ENCODE measurements at places on chromosomes 6 and 20.

DNA sequence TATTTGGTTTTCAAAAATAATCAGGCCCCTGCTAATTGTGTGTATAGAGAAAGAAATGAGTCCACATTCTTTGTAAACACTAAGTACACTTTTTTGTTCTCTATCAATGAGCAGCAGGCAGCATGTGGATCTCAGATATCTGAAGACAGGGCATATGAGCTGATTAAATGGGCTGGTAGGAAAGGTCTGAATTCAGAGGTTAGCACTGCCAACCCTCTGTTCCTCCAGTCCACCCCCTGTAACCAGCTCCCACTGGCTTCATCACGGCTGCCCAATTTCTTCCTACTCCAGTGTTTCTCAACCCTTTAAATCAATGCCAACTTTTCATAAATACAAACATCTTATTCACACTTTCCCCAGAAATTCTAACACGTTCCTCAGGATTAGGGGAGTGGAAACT is 128.5 kb downstream of the TPBG start:
- no peak for DNase-seq

- no peak for DNase-seq
Measured at GRCh38 chr6:112017169-112017568, 36.7 kb upstream of the CCN6 start.

- DNase-seq: no peak
Measured at GRCh38 chr6:766625-767024, 73.7 kb upstream of the EXOC2 start.

DNA sequence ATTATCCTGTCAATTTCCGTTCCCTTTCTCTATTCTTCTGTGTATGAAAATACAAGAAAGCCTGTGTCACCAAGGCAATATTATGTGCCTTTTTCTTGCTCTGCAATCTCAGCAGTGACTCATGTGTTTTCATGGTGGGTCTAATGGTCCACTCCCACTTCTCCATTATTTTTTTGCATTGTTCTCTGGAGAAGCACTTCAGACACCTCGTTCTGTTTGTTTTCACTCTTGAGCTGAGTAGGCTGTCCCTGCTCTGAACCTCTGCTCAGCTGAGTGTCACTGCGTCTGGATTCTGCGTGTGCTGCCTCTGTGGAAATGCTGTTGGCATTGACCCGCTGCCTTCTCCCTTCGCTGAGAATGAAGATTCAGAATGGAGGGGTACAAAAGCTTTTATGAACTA is 230.6 kb downstream of the TMEM242 start:
- DNase-seq: no peak

- DNase-seq: no peak
Measured at GRCh38 chr20:20204256-20204655, 151.9 kb downstream of the CFAP61 start.

DNA sequence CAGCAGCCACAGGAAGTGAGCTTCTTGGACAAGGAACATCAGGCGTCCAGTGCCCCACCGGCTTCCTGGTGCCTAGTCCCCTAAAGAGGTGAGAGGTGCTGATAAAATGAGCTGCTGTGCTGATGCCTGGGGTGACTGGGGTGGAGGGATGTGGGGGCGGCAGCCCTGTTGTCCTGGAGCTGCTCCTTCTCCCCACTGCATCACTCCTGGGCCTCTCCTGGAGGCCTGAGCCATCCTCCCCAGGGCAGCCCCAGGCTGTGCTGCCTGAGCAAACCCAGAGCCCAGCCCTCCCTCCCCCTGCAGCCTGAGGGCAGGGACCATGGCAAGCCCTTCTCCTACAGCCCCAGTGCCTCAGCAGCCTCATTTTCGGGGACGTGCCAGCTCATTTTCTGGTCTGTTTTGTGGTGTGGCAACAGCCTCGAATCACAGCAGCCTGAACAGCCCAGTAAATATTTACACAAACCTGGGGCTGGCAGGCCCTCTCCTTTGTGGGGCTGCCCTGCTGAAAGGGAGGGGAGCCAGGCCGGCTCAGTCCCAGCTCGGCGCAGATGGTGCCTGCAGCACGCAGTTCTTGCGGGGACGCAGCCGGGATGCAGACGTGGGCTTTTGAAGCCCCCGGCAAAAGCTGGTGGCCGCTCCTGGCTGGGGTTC is 259.9 kb downstream of the DLL1 start:
- DNase-seq: no peak

DNA sequence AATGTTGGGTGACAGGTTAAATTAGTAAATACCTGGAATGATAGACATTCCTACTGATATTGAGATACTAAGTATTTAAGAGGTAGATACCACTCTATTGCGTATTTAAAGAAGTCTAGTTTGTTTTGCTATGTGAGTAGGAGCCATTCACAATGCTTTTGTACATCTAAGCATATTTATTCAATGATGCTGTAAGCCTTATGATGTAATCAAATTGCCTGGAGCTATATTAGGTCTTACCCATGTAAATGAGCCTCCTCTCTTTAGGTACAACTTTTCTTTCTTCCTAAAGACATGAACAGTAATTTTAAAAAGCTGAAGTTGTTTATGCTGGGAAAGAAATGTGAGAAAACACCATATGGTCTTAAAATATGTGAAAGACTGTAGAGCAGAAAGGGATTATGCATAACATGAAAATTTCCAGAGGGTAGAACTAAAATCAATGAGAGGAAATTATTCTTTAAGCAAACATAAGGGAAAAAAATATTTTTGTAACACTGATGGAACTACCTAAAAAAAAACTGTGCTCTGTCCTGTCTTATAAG is 526.7 kb downstream of the EPHA7 start:
- no peak for DNase-seq

- DNase-seq: no peak
Measured at GRCh38 chr6:33662318-33662717, 41.2 kb downstream of the ITPR3 start.

- no peak for DNase-seq
Measured at GRCh38 chr6:137738931-137739504, 128.0 kb upstream of the TNFAIP3 start.

GRCh38 chr6:108169464-108170331 is 3.9 kb downstream of the NR2E1 start:
- DNase-seq: peak; percentile 27

DNA sequence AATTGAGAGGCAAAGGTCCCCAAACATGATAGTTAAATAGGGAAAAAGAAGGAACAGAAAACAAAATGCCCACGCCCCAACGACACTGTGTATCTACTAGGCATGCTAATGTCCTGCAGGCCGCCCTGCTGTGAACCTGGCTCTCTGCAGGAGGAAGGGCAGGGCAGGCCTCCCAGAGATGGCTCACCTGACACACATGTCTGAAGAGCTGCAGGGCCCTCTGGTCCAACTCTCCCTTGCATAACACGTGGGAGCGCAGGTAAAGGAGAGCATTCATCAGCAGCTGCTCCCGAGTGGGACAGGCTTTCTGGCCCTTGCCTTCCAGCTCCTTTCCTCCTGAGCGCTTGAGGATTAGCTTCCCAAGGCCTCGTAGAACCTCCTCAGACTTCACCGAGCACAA is 53.7 kb upstream of the LYRM2 start:
- DNase-seq: no peak

DNA sequence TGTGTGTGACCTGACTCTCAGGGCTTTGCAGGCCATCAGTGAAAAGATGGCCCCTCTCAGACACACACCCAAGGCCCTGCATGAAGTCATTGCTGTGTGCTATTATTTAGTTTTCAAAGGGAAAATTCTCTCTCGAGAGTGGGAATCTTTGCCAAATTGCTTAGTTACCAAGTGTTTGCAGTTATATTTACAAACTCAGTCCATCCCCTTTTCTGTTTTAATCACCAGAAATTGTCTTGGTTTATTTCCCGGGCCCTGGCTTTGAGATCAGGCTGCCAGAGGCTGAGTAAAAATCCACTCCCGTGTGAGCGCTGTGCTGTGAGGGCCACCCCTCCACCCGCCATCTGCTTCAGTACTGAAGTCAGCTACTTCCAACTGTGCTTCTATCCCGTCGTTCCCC is 163.1 kb downstream of the SOD2 start:
- no peak for DNase-seq

GRCh38 chr6:107820338-107821261 is 3.5 kb downstream of the SCML4 start:
- no peak for DNase-seq

DNA sequence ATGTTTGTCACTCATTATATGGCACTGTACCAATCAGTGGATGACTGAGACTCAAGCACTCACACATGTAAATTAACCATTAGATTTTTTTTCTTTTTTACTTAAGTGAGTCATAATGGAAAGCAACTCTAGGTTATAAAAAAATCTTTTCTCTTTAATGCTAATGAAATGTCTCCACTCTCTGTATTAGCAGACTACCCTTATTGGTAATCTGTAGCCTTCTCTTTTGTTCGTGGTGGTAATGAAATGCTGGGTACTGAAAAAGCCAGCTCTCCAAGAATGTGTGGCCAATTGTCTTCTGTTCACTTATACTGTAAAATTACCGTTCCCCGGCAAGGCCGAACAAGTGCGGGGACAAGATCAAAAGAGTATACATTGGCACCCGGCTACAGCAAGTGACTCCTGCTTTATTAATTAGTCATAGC is 69.0 kb downstream of the AFG1L start:
- DNase-seq: no peak

- no peak for DNase-seq
Measured at GRCh38 chr20:3980260-3981131, 34.9 kb downstream of the RNF24 start.

- peak; percentile 41 for DNase-seq
Measured at GRCh38 chr6:43817192-43817591, 47.2 kb downstream of the VEGFA start.

DNA sequence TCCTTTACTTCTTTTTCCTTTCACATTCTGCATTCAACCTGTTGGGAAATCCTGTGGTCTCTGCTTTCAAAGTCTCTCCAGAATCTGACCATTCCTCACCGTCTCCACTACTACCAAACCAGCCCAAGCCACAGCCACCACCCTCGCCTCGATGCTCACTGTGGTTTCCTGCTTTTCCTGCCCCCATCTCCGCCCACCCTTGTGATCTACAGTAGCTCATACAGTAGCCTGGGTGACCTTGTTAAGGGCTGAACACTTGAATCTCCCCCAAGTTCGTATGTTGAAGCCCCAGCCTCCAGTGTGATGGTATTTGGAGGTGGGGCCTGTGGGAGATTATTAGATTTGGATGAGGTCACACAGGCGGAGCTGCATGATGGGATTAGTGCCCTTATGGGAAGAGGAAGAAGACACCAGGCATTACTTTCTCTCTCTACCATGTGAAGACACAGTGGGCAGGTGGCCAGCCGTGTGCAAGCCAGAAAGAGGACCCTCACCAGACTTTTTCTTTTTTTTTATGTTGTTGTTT is 189.0 kb upstream of the UST start:
- DNase-seq: no peak

- peak; percentile 52 for DNase-seq
Measured at GRCh38 chr6:83215131-83216047, 22.2 kb downstream of the RWDD2A start.

DNA sequence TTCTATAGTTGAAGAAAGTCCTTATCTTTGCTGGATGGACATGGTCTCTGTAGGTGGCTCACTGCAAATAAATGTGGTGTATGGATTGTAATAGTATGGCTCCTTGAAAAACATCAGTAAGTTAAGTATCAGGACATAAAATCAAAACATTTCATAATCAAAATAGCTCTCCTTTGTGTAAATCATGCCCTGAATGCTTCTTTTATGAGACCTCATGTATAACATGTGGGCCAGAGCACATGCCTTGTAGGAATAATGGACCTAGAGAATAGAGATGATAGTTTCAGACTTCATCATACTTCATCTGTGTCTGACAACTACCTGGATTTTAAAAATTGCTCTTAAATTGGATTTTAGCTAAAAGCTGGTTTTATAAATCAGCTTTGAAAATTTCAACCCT is 159.9 kb downstream of the ASCC3 start:
- no peak for DNase-seq

GRCh38 chr6:14474816-14475215 is 357.2 kb downstream of the CD83 start:
- DNase-seq: no peak

- no peak for DNase-seq
Measured at GRCh38 chr6:7894262-7895124, 16.1 kb downstream of the TXNDC5 start.

- no peak for DNase-seq
Measured at GRCh38 chr20:19706463-19706862, 51.6 kb upstream of the RIN2 start.

DNA sequence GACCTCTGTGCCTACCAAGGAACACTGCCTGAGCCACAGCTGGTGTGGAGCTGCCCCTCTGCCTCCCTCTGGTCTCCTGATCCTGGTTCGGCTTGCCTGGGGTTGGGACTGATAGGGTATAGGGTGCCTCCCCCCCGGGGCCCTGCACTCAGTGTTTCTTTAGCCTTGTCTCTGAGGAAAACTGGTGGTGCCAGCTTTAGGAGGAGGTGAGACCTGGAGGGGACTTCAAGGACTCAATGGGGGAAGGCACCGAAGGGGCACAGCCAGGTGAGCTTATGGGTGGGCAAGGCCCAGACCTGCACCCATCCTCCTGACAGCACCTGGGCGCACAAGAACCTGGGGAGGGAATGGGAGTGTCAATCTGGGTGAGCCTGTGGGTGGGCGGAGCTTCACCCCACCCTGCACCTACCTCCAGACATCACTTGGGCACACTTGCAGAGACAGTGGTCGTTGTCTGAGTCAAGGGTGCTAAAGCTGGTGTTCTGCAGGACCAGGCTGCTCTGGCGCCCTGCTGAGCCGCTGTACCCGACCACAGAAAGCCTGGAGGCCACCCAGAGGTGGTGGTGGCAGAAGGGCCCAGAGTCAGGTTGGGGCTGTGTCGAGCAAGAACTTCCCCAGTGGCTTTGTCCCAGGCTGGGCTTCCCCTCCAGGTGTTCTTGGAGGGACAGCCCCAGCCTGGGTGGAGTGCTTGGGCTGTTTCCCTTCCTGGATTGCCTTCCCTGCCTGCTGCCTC is 40.5 kb downstream of the FAM110A start:
- DNase-seq: no peak

DNA sequence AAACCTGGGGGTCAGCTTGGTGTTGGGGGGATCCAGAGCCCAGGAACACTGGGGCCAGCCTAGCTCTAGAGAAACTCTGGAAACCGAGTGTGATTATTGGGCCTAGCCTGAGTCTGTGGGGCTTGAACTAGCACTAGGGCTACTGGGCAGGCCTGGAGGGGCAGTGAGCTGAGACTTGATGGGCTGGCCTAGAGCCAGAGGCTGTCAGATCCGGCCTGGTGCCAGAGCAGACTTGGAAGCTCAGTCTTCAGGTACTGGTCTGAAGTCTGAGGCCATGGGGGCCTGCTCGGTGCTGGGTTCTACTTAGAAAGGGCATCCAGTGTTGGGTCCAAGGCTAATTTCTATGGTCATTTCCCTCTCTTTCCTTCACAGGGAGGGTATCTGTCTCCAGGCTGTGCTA is 2.7 kb downstream of the DEFB112 start:
- DNase-seq: no peak

- DNase-seq: no peak
Measured at GRCh38 chr6:121759370-121759769, 323.9 kb downstream of the GJA1 start.

GRCh38 chr6:114284281-114284680 is 58.5 kb downstream of the HS3ST5 start:
- no peak for DNase-seq

Data from GM20000 (cell line).